Chondrocyte (in vitro differentiated cells): ENCODE measurements at places on chromosomes 1 and 21. TPM values are rescaled to one million over a fixed set of nuclear protein-coding genes. Genes with fewer than 3 reads are reported as not detected.

Gene SRGAP2C
- total RNA-seq = 34.2 to 39.6 TPM (median 38.8 TPM) in 3 replicates

Gene VSIG8
- not detected in 3 replicates for total RNA-seq

Gene S100A14
- total RNA-seq = not detected in 3 replicates

GRCh38 chr21:26064506-26064905 lies 106.1 kb downstream of the APP start:
- no peak for DNase-seq
- H3K36me3 ChIP-seq = no peaks in the 10 kb centered on the region
- no peaks in the 10 kb centered on the region for H3K27me3 ChIP-seq
- H3K27ac ChIP-seq = no peak overlapping the region

GRCh38 chr1:4298361-4299083 lies 355.9 kb upstream of the AJAP1 start:
- H3K36me3 ChIP-seq = no peaks in the 10 kb centered on the region
- H3K4me3 ChIP-seq = no peak overlapping the region
- H3K27ac ChIP-seq = no peak overlapping the region
- H3K4me1 ChIP-seq = no peaks in the 10 kb centered on the region
- DNase-seq = no peak
- H3K27me3 ChIP-seq = no peaks in the 10 kb centered on the region
